ENCODE measurements at places on chromosomes 5 and 9.

DNA sequence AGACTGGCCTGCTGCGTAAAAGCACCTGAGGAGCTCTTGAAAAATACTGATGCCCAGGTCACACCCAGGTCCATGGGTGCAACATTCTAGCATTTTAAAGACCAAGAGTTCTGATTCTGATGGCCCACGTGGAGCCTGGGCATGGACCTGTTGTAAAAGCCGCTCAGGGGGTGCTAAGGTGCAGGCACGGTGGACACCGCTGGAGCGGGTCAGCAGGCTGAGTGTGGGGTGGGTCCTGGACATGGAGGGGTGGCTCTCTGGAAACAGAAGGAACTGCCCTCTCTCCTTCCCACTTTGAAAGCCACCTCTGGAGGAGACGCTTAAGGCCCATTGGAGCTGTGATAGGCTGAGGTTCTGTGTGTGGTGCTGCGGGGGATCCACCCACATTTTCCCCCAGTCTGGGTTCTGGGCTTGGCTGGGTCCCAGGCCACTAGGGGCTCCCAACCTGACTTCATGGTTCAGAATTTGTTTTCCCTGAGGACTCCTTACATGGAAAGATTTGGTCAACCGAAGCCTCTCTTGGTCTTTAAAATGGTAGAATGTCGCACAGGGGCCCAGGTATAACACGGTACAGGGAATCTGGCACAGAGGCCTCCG, 16.6 kb downstream of the GPRIN1 start:
- no peak for DNase-seq

DNA sequence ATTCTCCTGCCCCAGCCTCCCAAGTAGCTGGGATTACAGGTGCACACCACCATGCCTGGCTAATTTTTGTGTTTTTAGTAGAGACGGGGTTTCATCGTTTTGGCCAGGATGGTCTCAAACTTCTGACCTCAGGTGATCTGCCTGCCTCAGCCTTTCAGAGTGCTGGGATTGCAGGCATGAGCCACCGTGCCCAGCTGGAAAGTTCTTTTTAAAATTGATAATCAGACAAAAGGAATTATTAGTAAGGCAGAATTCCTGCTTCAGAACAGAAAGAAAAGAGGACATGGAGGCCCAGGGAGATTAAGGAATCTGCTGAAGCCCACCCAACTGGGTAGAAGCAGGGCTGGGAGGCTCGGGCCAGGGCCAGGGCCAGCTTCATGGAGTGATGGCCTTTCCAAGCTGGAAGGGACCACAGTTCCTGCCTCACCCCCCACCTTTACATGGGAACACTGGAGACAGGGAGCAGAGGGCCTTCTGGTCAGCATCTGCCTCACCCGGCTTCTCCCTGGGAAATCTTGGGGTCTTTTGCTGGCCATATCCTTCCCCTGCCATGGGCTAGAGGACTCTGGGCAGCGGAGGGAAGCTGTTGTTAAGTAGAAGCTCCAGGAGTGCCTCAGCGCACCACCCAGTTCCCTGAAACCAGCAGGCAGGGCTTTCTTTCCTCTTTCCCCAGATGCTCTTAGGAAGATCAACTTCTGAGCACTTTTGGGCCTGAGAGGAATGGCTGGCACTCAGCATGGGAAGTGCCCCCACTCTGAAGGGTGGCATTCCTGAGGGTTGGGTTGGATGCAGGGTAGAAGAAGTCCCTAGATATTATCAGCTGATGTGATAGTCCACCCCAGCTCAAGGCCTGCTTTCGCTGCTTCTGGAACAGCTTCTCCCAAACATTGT, 70.1 kb downstream of the RGS3 start:
- no peak for DNase-seq

DNA sequence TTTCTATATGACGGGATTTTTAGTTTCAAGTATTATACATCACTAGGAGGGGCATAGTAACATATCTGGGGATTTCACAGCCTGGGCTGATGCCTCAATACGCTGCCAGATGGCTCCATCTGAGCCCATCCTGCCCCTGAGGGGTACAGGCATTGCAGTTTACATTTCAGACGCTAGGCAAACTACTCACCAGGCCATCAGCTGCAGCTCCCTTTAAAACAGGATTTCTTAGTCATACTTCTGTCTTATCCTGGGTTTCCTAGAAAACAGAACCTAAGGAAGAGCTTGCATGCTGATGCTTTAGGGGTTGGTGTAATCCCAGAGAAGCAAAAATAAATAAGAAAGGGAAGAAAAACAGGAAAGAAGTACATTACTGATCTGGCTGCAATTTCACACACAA, 372.8 kb upstream of the PIK3R1 start:
- no peak for DNase-seq

DNA sequence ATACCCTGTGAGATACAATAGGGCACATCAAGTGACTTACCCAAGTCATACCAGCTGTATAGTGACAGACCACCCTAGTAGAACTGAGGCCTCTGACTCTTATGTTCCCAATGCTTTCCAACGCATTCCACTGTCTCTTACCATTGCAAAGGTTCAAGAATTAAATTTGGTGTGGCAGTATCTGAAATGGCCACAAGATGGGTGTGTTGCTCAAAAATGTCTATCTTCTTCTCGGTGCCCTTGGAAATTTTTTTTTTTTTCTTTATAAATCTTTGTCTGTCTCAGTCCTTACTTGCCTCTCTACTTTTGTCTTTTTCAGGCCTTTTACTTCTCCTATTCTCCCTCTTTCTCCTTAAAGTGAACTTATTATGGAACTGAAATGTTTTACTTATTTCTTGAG, 48.4 kb downstream of the GPR21 start:
- DNase-seq: no peak

GRCh38 chr5:115098041-115098702, 71.5 kb downstream of the TRIM36 start:
- DNase-seq: peak; percentile 40

DNA sequence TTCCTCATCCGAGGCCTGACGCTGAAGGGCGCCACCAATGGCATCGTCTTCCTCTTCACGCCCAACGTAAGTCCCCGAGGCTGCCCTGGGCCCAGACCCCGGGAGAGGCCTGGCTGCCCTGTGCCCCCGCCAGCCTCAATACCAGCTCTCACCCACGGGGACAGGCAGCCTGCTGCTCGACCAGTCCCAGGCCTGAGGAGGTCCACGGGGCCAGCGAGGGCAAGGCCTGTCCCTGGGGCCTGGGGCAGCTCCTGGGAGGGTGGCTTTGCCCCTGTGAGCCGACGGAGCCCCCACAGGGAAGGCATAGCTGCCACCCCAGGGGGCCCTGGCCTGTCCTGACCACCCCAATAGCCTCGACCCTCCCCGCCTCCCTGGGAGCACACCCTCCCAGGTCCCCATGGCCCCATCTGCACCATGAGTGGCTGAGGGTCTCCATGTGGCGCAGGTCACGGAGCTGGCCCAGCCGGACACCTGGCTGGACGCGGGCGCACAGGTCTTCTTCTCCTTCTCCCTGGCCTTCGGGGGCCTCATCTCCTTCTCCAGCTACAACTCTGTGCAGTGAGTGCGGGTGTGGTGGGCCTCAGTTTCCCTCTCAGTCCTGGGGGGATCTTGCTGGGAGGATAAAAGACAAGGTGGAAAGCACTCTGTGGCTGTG, 11.5 kb upstream of the SLC6A18 start:
- no peak for DNase-seq

DNA sequence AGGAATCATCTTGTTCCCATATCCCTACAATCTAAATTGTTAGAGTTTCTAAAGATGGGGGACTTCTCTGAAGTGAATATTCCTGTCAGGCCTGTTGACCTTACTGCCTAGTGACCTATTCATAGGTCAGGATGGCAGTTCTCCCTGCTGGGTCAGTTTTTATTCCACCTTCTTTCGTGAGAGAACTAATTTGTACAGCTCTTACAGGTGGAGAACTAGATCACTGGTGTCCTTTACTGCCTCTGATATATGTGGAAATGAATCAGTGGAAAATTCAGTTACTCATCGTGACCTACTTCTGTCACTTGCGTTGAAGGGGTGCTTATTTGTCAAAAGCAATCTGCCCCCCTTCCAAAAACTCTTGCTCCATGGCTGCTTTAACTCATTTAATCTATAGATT, 164.9 kb downstream of the CD180 start:
- no peak for DNase-seq

DNA sequence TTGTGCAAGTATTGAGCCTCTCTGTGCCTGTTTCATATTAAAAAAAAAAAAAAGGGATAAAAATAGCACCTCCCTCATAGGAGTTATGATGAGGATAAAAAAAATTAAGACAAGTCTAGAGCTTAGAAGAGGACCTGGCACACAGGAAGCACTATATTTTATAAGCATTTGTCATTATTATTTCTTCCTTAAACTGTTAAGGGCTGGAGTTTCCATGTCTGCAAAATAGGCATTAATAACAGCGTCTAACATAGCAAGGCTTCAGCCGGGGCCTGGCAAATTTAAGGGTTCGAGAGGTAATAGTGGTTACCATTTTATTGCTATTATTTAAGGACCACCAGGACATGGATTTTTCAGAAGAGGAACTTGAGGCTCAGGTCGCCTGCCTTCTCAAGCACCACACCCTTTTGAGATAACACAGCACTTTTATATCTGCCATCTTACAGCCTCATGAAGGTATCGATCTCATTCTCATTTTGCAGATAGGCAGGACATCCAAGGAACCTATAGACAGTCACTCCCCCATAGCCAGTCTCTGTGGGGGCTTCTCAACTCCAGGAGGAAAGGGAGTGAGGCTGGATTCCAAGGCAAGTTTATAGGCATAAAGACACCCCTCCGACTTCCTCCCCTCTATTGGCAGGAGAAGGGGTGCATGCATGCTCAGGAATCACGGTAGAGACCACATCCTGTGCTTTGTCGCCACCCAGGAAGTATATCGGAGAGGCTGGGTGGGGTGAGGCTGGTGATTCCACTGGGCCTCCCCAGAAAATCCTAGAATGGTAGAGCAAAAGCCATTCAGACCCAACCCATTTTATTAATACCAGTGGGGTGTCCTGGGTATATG, 2.4 kb downstream of the ANXA6 start:
- DNase-seq: no peak

- DNase-seq: no peak
Observed at GRCh38 chr9:34408173-34408572, 31.5 kb upstream of the MYORG start.

DNA sequence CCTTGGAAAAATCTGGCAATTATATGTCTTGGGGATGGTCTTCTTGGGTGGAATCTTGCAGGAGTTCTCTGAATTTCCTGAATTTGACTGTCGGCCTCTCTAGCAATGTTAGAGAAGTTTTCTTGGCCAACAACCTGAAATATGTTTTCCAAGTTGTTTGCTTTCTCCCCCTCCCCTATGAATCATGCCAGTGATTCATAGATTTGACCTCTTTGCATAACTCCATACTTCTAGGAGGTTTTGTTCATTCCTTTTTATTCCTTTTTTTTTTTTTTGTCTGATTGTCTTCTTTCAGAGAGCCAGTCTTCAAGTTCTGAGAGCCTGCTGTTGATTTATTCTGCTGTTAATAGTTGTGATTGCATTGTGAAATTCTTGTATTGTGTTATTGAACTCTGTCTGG, 56.7 kb upstream of the SLC44A1 start:
- no peak for DNase-seq
